Activated T-cell treated with anti-CD3 and anti-CD28 coated beads, Interleukin-2, amount 50 U/mL, for 72 hours (primary cell): ENCODE measurements at places on chromosomes 5 and 9. TPM values are rescaled to one million over a fixed set of nuclear protein-coding genes. Genes with fewer than 3 reads are reported as not detected.

- peak overlapping the region; percentile 27 for H3K4me3 ChIP-seq
- no peak overlapping the region for H3K27ac ChIP-seq
- no peaks in the 10 kb centered on the region for H3K27me3 ChIP-seq
- peaks cover 2% of the 10 kb centered on the region for H3K36me3 ChIP-seq
- no peak for DNase-seq
Observed at GRCh38 chr5:173178369-173178910, 34.1 kb downstream of the BNIP1 start.

DNA sequence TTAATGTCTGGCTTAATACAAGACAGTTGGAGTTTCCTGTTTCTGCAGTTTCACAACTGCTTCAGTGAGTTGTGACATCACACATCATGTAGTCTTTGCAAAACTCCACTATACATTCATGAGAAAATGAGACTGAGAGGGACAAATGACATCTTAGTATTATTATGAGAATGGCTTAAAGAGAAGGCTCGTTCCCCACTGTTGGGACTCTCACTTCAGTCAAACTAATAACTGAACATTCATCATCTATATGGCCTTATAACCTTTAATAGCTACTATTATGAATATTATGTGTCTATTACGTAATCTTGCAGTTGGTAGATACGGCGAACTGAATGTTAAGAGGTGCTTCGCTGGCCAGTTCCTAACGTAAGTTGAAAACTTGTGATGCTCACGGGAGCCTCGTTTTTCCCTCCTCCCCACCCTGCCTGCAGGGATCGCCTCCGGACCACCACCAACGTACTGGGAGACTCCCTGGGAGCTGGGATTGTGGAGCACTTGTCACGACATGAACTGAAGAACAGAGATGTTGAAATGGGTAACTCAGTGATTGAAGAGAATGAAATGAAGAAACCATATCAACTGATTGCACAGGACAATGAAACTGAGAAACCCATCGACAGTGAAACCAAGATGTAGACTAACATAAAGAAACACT, 79.4 kb downstream of the SLC1A3 start:
- DNase-seq, result no peak
- H3K27ac ChIP-seq, result no peak overlapping the region
- H3K4me3 ChIP-seq, result no peak overlapping the region
- no peaks in the 10 kb centered on the region for H3K36me3 ChIP-seq
- peaks cover 4% of the 10 kb centered on the region for H3K27me3 ChIP-seq

DNA sequence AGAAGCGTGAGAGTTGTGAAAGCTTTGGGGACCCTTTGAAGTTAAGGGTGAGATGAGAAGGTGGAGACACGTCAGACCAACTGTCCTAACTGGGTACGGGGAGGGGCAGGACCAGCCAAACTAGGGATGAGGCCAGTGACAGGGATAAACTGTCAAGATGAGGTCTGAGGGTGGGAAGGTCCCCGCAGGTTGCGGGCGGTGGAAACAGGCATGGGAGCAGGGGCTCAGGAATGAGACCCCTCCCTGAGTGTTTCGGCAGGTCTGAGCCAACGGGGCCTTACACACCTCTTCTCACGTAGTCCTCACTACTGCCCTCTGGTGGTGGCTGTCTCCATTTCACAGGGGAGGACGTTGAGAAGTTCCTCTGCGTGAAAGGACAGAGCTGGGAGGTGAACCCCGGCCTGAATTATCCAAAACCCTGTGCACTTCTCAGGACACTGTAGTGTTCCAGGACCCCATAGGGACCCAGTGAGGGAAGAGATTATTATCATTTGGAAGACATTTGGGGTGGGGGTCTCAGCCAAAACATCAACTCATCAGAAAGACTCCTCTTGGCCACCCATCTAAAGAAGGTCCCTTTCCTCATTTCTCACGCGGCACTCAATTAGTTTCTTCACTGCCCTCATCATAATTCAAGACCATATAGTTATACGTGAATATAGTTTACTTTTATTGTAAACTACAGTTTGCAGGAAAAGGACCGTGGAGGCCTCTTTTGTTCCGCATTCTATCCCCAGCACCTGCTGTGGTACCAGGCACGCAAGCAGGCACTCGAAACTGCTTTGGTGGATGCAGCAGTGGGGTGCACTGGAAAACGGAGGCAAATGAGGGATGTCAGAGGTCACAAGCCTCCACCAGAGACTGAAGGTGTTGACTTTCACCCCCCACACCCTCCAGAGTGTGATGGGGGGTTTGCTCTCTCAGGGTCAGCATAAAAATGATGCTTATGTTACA, 21.7 kb upstream of the NANS start:
- H3K27me3 ChIP-seq, result no peaks in the 10 kb centered on the region
- no peak overlapping the region for H3K27ac ChIP-seq
- DNase-seq, result peak; percentile 91

GRCh38 chr9:69476797-69477196, 151.8 kb downstream of the ENTREP1 start:
- no peak for DNase-seq
- no peaks in the 10 kb centered on the region for H3K36me3 ChIP-seq
- peaks cover 21% of the 10 kb centered on the region for H3K4me1 ChIP-seq
- H3K27ac ChIP-seq, result no peak overlapping the region

- no peak overlapping the region for H3K4me3 ChIP-seq
- no peaks in the 10 kb centered on the region for H3K27me3 ChIP-seq
- no peaks in the 10 kb centered on the region for H3K4me1 ChIP-seq
Observed at GRCh38 chr5:59569608-59570334, 323.8 kb downstream of the PDE4D start.

DNA sequence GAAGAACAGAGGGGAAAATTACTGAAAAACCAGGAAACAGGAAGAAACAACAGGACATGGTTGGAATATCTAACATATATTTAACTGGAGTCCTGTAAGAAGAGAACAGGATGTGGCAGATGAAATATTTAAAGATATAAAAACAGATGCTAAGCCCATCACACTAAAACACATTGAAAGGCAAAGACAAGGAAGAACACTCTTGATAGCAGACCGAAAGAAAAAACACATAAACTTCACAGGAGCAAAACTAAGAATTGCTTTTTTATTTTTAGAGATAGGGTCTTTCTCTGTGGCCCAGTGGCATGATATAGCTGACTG, 324.4 kb upstream of the ARRDC3 start:
- H3K4me1 ChIP-seq, result no peaks in the 10 kb centered on the region
- H3K36me3 ChIP-seq, result no peaks in the 10 kb centered on the region
- H3K4me3 ChIP-seq, result no peak overlapping the region
- no peak overlapping the region for H3K27ac ChIP-seq

DNA sequence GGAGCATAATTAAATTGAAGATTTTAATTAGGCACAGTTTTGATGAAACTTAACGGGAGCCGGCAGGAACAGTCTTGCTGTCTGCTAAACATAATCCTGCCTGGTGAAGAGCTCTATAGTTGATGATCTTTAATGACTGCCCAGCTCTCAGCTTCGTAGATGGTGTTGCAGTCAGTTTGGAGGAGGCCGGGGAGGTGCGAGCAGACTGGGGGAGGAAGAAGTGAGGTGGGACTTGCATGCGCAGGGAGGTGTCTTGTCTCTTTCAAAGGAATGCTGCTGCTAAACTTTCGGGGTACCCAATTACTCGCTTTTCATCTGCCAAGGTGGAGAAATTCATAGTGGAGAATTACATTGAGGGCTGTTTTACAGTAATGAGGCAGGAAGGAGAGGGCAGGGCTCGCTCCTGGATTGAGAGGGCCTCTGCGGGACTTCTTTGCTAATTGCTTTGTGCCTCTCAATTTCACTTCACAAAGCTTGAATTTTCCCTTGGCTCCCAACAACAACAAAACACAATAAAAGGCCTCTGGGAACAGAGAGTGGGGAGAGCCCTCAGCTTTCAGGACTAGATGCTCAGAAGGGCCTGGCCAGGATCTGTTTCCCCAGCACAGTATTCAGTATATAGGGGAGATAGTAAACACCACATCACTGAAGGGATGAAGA, 257.9 kb upstream of the ADRA1B start:
- DNase-seq, result no peak
- H3K27me3 ChIP-seq, result no peaks in the 10 kb centered on the region
- H3K4me3 ChIP-seq, result no peak overlapping the region
- no peaks in the 10 kb centered on the region for H3K36me3 ChIP-seq
- no peaks in the 10 kb centered on the region for H3K4me1 ChIP-seq

GRCh38 chr9:114310471-114311450, 12.1 kb upstream of the ORM1 start:
- H3K27me3 ChIP-seq, result no peaks in the 10 kb centered on the region
- no peak overlapping the region for H3K27ac ChIP-seq
- H3K4me1 ChIP-seq, result peaks cover 4% of the 10 kb centered on the region
- no peak for DNase-seq
- no peak overlapping the region for H3K4me3 ChIP-seq

DNA sequence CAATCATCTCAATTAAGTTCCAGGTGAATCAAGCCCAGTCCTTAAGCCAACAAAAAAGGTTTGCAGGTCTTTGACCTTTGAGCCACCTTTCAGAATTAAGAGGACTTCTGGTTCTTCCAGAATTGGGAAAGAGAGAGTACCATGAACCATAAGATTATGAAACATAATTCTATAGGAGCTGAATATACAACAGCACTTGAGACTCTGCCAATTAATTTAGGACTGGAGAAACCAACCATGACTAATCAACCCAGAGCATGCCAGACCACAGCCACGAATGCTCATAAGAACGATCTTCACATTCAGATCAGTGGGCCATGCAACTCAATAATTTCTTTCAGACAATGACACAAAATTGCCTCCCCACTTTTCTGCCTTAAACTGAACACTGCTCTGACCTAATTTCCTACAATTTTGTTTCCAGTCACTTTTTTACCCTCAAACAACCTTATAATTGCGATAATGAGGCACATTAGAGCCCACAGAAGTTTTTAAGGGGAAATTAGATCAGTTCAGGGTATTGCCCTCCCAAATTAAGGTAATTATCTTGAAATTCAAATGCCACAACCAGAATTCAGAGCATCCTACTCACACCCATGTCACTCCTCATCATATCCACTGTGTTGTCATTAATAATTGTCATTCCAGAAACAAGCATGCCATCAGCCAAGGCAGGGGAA, 213.4 kb downstream of the ATPSCKMT start:
- no peaks in the 10 kb centered on the region for H3K4me1 ChIP-seq
- H3K4me3 ChIP-seq, result no peak overlapping the region

GRCh38 chr9:98099898-98100297, 19.1 kb downstream of the TRIM14 start:
- H3K36me3 ChIP-seq, result peaks cover 29% of the 10 kb centered on the region
- peaks cover 85% of the 10 kb centered on the region for H3K4me1 ChIP-seq
- DNase-seq, result no peak
- H3K27ac ChIP-seq, result peak overlapping the region; percentile 98
- peak overlapping the region; percentile 93 for H3K4me3 ChIP-seq
- no peaks in the 10 kb centered on the region for H3K27me3 ChIP-seq

GRCh38 chr9:117273612-117274011, 141.2 kb downstream of the ASTN2 start:
- no peak for DNase-seq
- H3K27me3 ChIP-seq, result no peaks in the 10 kb centered on the region
- no peaks in the 10 kb centered on the region for H3K4me1 ChIP-seq
- no peak overlapping the region for H3K4me3 ChIP-seq

GRCh38 chr5:148932355-148932935, 106.0 kb downstream of the ADRB2 start:
- no peak overlapping the region for H3K4me3 ChIP-seq
- H3K36me3 ChIP-seq, result no peaks in the 10 kb centered on the region
- H3K27me3 ChIP-seq, result peaks cover 35% of the 10 kb centered on the region
- no peak for DNase-seq

GRCh38 chr5:158888206-158888605, 211.5 kb downstream of the EBF1 start:
- no peaks in the 10 kb centered on the region for H3K36me3 ChIP-seq
- no peaks in the 10 kb centered on the region for H3K4me1 ChIP-seq
- no peak overlapping the region for H3K4me3 ChIP-seq
- no peak overlapping the region for H3K27ac ChIP-seq

DNA sequence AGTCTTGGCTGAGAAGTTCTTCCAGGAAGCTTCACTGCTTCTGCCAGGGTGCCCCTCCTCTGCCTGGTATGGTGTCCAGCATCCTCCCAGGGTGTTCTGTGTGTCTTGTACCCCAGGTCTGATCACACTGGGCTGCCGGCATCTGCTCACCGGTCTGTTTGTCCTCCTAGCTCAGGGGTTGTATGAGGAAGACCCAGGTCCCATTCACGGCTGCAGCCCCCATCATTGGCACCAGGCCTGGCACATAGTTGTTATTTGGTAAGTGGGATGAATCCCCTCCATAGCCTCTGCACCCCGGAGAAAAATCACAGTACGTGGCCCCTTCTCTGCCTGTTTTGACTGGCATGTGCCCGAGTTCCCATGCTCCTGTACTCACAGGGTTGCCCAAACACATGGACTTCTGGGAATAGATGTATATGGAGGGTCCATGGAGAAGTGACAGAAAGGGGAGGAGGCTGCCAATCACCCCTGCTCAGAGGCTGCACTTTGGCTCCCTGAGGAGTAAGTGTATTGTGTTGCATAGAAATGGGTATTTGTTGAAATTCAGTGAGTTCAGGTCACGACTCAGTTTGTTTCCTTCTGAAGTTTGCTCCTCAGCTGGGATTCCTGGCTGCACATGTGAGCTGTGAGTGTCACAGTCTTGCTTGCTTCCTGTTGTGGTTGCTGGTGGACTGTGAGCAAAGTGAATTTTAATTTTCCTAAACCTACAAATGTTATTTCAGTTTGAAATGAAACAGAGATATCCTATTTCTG, 96.2 kb downstream of the HSPA4 start:
- peaks cover 8% of the 10 kb centered on the region for H3K36me3 ChIP-seq
- DNase-seq, result no peak
- no peak overlapping the region for H3K4me3 ChIP-seq
- no peak overlapping the region for H3K27ac ChIP-seq
- H3K27me3 ChIP-seq, result no peaks in the 10 kb centered on the region
- H3K4me1 ChIP-seq, result peaks cover 13% of the 10 kb centered on the region

GRCh38 chr5:146327257-146327870, 11.3 kb upstream of the POU4F3 start:
- no peak for DNase-seq
- H3K4me3 ChIP-seq, result no peak overlapping the region
- H3K36me3 ChIP-seq, result no peaks in the 10 kb centered on the region
- H3K4me1 ChIP-seq, result no peaks in the 10 kb centered on the region

GRCh38 chr5:63961598-63962161, 565 bp downstream of the HTR1A start:
- DNase-seq, result no peak
- H3K36me3 ChIP-seq, result peaks cover 13% of the 10 kb centered on the region
- H3K4me1 ChIP-seq, result no peaks in the 10 kb centered on the region
- peaks cover 43% of the 10 kb centered on the region for H3K27me3 ChIP-seq
- no peak overlapping the region for H3K27ac ChIP-seq
- H3K4me3 ChIP-seq, result no peak overlapping the region

- H3K4me1 ChIP-seq, result no peaks in the 10 kb centered on the region
- H3K27me3 ChIP-seq, result peaks cover 12% of the 10 kb centered on the region
- peaks cover 2% of the 10 kb centered on the region for H3K36me3 ChIP-seq
- no peak overlapping the region for H3K27ac ChIP-seq
Observed at GRCh38 chr5:82314964-82315758, 37.0 kb upstream of the RPS23 start.

- no peaks in the 10 kb centered on the region for H3K27me3 ChIP-seq
- H3K4me3 ChIP-seq, result no peak overlapping the region
- DNase-seq, result no peak
Observed at GRCh38 chr9:4700091-4700490, 20.7 kb downstream of the CDC37L1 start.

ZNF608 gene
- total RNA-seq, result 0.05 TPM

TNFSF15 gene
- 0.19 TPM for total RNA-seq

PCDHGA10 gene
- 0.12 TPM for total RNA-seq

SLC36A2 gene
- total RNA-seq, result not detected

WDR38 gene
- not detected for total RNA-seq

PLCXD3 gene
- total RNA-seq, result not detected

SH3PXD2B gene
- 0.49 TPM for total RNA-seq
